ENCODE measurements at places on chromosomes 3 and 15. TPM values are rescaled to one million over a fixed set of nuclear protein-coding genes. Genes with fewer than 3 reads are reported as not detected.

DNA sequence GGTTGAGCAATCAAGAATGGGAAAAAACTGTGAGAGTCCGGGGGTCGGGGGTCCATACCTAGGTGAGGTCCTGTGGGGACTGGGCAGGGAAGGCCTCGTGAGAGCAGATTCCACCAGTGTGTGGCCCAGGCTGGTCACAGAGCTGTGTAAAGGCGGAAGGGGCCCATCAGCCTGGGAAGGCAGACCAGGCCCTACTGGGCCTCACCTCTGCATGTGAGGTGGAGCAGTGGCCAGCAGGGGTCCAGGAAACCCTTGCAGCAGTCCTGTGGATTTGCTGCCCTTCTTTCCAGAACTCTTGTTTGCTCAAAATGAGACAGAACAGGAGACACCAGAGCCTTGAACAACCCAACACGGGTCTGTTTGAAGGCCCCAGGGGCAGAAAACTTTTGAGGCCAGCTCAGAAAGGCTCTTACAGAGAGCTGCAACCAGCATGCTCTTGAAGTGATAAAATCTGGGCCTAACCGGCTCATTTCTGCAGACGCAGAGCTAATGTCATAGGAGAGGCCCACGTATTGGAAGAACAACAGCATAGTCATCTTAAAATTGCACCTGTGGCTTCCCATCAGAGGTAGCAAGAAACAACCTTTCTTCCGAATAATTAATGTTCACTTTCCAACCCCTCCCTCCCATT lies 30.3 kb upstream of the HHATL start:
- no peak for DNase-seq

DNA sequence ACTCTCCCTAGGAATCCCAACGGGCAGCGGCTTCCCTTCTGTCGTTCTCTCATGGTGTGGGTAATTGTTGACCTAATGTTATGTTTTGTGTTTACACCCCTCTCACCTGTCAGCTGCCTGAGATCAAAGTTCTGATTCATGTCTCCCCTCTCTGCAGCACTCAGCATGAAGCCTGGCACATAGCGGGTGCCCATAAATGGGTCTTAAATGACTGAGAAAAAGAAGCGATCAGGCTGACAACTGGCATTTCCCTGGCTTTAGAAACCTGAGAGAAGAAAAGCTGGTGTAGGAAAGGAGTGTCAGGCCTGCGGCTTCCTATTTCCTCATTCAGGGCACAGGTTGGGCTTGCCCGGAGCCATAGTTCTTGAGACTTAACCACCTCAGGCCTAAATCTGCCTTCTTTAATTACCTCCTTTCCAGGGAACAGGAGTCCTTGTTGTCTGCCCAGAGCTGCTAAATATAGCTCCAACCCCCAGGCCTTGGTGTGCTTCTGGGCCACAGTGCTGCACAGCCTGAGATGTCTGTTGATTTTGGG lies 31.8 kb downstream of the LPP start:
- DNase-seq: no peak

DNA sequence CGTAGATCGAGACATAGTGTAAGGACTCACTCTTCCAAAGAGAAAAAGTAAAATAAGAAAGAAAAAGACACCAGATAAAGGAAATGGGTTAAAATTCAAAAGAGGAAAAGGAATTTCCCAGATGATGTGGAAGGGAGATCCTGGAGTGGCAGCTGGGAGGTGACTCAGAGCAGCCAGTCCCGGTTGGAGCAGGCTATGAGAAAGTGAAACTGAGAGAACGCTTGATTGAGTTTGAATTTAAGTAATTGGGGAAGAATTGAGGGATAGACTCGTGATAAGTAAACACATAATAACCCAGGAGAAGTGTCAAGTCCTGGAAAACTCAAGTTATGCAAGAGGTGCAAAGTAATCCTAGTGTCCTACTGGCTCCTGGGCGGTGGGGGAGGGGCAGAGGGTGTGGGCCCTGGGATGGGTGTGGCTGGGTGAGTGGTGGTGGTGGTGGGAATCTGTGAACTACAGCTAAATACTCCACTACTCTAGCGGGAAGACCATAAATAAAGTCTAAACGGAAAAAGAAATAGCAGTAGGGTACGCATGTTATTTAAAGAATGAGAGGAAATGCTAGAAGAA lies 1.2 kb downstream of the PRR20G start:
- no peak for DNase-seq

DNA sequence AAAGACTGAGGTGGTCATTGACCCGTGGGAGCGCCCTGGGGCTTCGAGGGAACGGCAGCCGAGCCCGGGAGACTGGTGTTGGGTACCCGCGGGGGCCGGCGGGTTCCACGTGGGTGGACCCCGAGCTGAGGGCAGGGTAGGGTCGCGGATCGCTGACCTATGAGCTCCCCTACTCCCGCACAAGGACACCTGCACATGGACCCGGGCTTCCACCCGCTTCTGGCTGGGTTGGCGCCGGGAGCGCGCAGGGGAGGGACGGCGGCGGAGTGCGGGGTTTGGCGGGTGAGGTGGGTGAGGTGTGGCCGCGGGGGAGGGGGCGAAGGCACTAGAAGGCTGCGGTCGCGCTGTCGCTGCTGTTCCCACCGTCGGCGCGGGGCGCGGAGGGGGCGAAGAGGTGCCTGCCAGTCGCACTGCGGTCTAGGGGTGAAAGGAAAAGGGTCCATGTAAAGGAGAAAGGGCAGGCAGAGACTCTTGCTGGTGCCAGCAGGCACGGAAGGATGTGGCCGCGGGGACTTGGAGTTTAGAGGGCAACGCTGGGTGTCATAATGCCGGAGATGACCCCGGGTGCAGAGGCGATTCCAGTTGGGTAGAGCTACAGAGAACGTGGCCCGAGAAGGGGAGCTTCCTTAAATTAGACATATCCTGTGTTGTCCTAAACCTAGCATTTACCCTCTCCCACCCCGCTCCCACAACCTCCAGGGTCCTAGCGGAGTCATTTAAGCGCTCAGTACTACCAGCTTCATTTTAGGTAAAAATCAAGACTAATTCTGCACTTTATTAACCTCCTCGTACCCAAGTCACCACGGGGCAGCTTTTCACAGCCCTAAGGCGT lies 245.9 kb upstream of the TOPAZ1 start:
- no peak for DNase-seq

GRCh38 chr15:75844629-75845335 lies 1.5 kb downstream of the UBE2Q2 start:
- no peak for DNase-seq

GRCh38 chr3:168427156-168427555 lies 331.4 kb upstream of the GOLIM4 start:
- DNase-seq: no peak

DNA sequence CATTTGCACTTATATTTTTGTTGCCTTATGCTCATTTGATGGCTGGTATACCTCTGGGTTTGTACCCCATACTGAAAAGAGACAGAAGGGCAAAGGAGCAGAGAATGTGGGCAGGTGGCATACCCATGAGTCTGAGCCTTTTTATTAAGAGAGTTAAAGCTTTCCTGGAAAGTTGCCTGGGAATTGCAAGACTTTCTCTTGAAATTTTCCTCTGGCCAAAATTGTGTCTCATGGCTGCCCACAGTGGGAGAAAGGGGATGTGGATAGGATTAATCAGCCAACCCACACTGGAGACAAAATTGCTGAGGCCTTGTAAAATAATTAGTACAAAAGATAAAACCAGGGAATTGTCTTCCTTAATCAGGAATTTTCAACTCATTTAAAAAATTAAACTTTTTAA lies 8.2 kb upstream of the NMD3 start:
- DNase-seq: no peak

Gene SEMA3G
- total RNA-seq: 8.3 TPM

Gene USP3
- total RNA-seq: 39.5 TPM

Gene MED12L
- 1.7 TPM for total RNA-seq

Gene MAGEL2
- total RNA-seq: 2.0 TPM

Gene SUCLG2
- 29.5 TPM for total RNA-seq

All from vagina (tissue), 2 donors.